ENCODE measurements at places on chromosomes 12 and 14.

DNA sequence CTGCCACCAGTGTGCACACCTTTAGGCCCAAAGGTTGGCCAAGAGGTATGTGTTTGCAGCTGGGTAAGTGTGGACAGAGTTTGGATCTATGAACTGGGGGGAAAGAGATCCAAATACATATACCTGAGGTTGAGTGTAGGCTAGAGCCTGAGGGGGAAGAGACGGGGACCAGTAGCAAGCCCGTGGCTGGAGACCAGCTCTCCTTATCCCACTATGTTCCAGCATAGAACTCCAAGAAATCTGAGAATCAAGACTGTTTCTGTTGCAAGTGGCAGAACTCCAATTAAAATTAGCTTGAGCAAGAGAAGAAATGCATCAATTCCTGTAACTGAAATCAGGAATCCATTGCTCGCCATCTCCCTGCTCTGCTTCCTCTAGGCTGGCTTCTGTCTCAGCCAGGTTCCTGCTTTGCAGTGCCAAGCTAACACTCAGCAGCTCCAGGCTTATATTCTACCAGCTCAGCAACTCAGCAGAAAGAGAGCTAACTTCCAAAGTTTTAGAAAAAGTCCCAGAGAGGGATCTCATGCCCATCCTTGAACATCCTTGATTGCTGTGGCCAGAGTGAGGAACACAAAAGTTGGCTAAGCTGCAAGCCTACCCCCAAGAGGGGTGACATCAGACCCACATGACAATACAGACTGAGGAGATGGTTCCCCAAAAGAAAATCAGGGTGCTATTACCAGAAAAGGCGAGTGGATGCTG lies 1.5 kb upstream of the PCK2 start:
- peak; percentile 21 for DNase-seq

DNA sequence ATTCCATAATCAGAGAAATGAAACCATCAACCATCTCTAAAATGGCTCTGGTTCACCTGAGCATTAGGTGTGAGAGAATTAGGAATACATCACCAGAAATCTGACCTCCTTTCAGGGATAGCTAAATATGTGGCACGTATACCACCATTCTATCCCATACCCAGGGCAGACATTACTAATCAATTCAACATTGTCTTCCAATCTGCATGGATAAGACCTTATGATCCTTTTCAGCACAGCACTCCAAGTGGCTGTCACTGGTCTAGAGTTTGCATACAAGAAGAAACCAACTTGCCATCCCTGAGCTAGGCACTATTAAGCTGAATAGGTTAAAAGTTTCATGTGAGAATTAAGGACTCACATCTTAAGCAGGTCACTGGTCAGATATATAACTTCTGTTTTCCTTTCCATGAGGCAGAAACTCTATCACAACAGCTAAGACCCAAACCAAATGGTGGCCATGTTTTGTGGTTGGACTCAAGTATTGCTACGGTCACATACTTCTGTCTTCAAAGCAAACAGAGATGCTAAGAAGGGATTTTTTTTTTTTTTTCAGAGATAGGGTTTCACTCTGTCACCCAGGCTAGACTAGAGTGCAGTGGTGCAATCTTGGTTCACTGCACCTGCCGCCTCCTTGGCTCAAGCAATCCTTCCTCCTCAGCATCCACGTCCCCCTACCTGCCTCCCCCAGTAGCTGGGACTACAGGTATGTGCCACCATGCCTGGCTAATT lies 249.0 kb downstream of the DPF3 start:
- DNase-seq: no peak

- no peak for DNase-seq
Measured at GRCh38 chr12:130462558-130463274, 125.0 kb downstream of the PIWIL1 start.

DNA sequence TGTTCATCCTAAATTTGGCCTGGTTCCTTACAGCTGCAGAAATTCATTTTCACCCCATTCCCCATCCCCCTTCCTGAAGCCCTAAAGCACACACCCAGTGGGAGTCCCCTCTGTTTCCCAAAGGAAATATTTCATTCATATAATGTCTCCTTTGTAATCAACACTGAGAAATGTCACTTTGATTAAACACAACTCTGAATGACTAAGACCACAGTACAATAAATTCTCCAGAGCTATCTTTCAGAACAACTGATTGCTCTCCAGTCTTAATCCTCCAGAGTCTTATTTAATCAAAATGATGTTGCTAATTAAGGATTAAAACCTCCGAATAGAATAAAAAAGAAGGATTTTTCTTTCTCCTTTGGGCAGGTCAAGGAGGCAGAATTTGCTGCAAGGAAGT lies 6.4 kb downstream of the SLC15A5 start:
- no peak for DNase-seq

DNA sequence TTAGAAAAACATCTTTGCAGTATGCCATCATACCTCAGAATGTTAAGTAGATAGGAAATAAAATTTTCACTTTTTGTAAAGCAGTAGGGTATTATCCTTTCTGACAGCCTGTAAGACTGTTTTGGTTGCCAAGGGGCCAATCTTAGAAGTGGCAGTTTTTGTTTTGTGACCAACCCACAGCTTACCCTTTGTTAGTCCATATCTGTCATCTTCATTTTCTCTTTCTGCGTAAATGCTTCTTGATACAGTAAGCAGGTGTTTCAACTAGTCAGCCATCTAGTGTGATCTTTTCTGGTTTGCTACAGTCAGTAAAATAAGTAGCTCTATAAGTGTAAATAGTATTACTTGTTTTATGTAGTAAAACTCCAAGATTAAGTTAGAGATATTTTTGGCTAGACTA lies 8.8 kb downstream of the PPM1A start:
- no peak for DNase-seq

DNA sequence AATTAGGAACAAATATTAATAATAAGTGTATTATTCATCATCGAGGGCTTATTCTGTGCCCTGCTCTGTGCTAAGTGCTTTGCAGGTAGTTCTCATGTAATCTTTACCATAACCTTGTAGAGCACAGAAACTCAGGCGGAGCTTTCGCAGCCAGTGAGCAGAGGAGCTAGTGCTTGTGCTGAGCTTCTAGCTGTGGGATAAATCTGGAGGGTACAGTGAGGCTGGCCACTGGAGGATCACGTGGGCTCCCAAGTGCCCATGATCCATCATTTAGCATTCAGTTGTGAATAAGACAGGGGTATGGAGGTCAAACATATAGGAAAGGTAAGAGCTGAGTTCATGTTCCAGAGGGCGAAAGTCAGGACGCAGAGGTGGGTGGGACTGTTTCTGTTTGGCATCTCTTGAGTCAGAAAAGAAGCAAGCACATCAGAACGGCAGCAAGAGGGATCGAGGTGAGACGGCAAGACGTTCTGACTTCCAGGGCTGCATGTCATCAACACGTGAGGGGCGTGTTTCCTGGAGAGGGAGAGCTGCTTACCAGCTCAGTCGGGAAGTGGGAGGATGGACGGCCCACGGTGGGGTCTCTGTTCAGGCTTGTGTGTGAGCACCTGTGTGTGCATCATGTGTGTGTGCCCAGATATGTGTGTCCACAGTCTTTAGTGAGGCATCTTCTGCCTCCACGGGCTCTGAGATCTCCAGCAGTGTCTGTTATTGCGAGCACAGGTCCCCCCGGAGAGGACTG lies 16.8 kb upstream of the KRT80 start:
- peak; percentile 46 for DNase-seq

Data from sigmoid colon (tissue), 7 donors.